ENCODE measurements at places on chromosomes 16 and 17. TPM values are rescaled to one million over a fixed set of nuclear protein-coding genes. Genes with fewer than 3 reads are reported as not detected.

DNA sequence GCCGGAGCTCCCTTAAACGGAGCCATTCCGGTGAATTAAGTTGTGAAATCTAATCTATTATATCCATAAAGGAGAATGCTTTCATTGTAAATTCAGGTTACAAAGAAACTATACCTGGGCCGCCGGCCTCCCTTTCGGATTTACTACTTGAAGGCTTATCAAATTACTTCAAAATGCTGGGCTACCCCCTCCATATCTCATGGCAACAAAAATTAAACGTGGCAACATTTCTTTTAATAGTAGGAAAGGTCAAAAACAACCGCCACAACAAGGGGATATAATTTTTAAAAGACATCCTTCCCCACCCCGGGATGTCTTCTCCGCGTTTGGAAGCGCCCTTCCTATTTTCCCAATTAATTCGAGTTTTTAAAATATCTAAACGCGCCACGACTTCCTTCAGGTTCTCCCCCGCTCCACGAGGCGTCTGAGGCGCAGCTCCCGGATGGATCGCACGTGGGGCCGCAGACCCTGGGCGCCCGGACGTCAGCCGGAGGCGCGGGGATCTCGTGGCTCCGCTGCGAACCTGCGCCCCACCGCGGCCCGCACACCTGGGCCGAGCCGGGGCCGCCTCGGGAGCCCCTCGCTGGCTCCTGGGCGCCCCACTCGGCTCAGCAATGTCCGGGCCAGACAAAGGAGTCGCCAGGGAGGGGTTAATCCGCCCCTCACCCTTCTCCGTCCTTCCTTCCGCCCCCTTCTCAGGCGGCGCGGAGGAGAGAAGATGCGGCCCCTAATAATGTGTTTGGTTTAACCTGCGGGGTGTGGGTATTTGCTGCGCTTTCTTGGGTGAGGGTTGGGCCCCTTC is 47.4 kb upstream of the SLC38A10 start:
- H3K4me1 ChIP-seq, result peaks cover 39% of the 10 kb centered on the region
- H3K36me3 ChIP-seq, result no peaks in the 10 kb centered on the region
- H3K4me3 ChIP-seq, result peak overlapping the region; percentile 79
- DNase-seq, result no peak
- H3K27me3 ChIP-seq, result peaks cover under 1% of the 10 kb centered on the region

GRCh38 chr16:64751906-64752305 is 370.0 kb downstream of the CDH11 start:
- no peaks in the 10 kb centered on the region for H3K36me3 ChIP-seq
- no peaks in the 10 kb centered on the region for H3K4me1 ChIP-seq
- no peak overlapping the region for H3K4me3 ChIP-seq
- no peak overlapping the region for H3K27ac ChIP-seq

The CD300H gene
- polyA plus RNA-seq, result 0.15 TPM

DNA sequence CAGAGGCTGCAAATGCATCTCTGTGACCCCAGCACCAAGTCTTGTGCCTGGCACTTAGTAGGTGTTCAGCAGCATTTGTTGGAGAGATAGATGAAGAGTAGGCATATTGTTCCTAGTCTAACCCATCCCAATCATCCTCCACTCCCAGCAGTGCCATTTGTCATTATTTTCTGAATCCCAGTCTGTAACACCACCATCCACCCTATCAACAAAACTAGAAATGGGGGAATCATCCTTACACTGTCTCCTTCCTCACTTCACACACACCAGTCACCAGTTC is 95.9 kb upstream of the TBX2 start:
- no peaks in the 10 kb centered on the region for H3K36me3 ChIP-seq
- no peaks in the 10 kb centered on the region for H3K4me1 ChIP-seq
- DNase-seq, result no peak
- no peaks in the 10 kb centered on the region for H3K27me3 ChIP-seq

DNA sequence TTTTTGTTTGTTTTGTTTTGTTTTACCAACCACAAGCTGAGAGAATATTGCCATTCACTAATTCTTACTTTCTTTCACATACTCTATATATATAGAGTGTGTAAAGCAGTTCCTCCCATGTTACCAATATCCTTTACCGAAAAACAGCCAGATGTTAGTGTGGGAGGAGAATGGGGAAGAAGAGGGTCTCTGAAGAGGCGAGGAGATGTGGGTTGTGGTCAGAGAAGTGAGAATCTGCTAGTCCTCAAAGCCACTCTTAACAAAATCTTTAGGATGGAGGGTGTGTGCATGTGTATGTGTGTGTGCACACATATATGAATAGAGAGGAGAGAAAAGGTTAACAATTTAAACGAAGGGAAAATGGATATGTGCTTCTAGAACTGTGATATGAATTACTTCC is 80.6 kb downstream of the TUBD1 start:
- no peak overlapping the region for H3K27ac ChIP-seq
- no peaks in the 10 kb centered on the region for H3K27me3 ChIP-seq
- no peaks in the 10 kb centered on the region for H3K4me1 ChIP-seq
- H3K36me3 ChIP-seq, result peaks cover 20% of the 10 kb centered on the region

All from large intestine (tissue), 12 donors.